ENCODE measurements at places on chromosomes 5 and 9.

GRCh38 chr5:133680830-133681565, 68.7 kb upstream of the FSTL4 start:
- no peak for DNase-seq

DNA sequence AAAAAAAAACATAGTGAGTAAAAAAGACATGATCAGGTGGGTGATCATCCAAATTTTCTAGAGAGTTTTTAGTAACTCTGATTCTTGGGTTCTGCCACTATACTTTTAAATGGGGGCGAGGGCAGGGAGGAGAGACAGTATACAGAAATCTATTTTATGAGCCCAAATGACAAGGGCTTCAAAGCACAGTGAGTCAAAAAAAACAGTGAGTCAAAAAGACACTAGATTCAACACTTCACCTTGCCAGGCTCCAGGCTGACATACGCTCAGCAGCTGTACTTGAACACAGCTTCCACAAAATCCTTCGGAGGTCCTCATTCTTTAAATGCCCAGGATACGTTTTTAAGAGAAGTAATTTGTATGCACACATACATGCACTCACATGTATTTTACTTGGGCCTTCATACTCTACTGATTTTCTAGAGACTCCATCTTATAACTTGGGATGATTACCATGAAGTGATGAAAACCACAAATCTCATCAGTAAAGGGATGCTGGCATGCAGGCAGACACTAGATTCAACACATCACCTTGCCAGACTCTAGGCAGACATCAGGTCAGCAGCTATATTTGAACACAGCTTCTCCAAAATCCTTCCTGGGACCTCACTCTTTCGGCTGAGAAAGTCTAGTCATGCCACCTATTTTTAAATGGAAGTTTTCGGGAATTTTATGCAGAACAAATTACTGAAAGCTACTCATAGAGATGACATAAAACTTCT, 28.8 kb downstream of the NR3C1 start:
- no peak for DNase-seq

GRCh38 chr5:171924493-171925122, 81.8 kb downstream of the FBXW11 start:
- DNase-seq, result no peak

DNA sequence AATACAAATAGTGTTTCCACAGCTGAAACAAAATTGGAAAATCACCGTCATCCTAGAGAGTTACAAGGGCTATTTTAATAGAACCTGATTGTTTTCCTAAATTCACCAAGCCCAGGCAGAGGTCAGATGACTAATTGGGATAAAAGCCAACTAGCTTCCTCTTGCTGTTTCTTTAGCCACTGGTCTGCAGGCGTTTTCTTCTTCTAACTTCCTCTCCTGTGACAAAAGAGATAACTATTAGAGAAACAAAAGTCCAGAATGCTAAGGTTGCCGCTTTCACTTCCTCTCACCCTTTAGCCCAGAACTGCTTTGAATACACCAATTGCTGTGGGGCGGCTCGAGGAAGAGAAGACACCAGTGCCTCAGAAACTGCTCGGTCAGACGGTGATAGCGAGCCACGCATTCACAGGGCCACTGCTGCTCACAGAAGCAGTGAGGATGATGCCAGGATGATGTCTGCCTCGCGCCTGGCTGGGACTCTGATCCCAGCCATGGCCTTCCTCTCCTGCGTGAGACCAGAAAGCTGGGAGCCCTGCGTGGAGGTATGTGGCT, at the start of gene TLR4:
TSS of gene TLR4 (plus strand) at position 380 of the 552 bp plus-strand sequence. CDS start at position 450, 70 bp downstream.
- DNase-seq, result no peak

DNA sequence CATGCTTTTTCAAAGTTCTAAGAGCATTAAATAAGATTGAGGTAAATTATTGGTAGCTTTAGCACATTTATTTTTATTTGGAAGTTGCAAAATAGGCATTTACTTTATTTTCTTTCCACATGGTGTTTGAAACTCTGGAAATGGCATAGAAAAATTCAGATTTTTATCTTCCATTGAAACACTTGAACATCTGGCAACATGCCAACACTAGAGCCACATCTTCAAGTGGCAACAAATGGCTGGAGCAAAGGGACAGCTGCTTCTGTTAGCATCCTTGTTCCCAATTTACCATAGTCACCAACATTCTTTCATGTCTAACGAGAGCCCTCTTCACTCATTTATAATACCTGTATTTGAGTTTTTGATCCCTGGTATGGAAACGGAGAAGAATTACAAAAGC, 539.9 kb downstream of the ZNF608 start:
- no peak for DNase-seq

GRCh38 chr5:111997308-111997707, 240.3 kb upstream of the NREP start:
- DNase-seq, result no peak

- no peak for DNase-seq
These were observed 46.7 kb downstream of the GDNF start for GRCh38 chr5:37792975-37793631.
